HTR-8/SVneo (cell line): ENCODE measurements at places on chromosomes 1 and 21.

GRCh38 chr21:38955495-38955894 is 149.8 kb downstream of the ETS2 start:
- no peak for DNase-seq

GRCh38 chr1:227685807-227686206 is 49.3 kb downstream of the JMJD4 start:
- no peak for DNase-seq

GRCh38 chr1:157993147-157993917 is at the start of gene KIRREL1:
KIRREL1 (plus strand) TSS chr1:157993645; CDS start chr1:157993677, 32 bp downstream.
- no peak for DNase-seq

GRCh38 chr1:17120962-17121837 is 1.9 kb upstream of the PADI2 start:
- DNase-seq, result no peak

DNA sequence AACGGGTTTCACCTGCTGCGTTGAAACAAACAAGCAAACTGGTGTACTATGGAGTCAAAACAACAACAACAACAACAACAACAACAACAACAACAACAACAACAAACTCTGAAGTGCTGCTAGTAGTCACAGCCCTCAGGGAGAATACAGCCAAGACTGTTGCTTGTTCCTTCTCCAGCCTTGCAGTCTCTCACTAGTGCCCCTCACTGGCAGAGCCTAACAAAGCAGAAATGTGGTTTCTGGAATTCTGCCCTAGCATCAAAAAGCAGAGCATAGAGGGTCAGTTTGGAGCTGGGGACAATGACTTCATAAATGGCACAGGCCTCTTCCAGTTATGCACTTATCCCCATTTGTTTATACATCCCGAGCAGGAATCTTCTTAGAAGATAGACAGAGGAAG is 187.4 kb downstream of the KCNK2 start:
- no peak for DNase-seq

DNA sequence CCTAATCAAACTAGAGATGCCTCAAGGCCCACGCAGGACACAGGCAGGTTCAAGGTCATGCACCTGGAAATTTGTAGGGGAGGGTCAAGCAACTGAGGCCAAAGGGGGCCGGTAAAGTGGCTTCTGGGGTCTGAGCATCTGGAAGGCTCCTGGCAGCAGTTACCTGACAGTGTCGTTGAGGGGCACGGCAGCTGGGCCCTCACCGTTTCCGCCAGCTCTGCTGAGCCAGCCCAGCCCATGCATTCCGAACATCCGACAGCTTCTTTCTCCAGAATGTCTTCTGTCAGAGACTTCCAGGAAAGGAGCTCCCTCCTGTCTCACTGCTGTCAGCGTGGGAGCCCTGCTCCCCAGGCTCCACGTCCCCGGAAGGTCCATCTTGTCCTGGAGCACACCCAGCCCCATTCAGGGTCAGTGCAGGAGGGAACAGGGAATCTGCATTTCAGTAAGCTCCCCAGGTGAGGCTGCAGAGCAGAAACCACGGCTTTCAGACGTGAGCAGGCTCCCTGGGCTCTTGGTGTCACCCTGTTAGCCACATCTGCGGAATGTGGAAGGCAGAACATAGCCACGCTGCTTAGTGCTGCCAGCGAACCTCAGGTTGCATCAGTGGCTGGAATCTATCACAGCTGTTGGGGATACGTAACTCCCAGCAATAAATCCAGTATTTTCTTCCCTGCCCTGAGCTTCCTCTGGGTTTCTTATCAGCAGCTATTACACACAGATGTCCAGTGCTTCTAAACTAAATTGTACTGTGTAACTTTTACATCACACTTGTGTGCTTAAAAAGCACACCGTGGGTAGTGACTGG is 36.3 kb upstream of the FAM3B start:
- DNase-seq, result no peak

GRCh38 chr21:32437729-32438128 is 25.2 kb downstream of the EVA1C start:
- no peak for DNase-seq

DNA sequence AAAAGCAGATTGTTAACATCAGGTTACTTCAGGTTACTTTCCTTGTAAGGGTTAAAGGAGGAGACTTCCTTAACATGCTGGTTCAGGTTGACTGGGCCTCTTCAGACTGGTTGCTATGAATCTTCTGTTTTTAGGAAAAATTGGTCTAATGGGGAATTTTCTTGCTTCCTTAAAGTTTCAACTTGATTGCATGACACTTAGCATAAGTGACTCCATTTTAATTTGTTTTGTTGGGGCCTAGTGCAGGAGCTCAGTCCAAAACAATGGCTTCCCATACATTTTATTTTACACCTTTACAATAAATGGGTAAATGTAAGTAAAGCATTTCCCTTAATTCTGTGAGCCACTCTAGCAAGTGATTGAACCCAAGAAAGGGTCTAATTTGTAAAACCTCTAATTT is 53.8 kb downstream of the SLC16A1 start:
- DNase-seq, result no peak

- DNase-seq, result no peak
These were observed 30.3 kb upstream of the PLA2G2C start for GRCh38 chr1:20216574-20216973.

GRCh38 chr1:169928438-169929209 is 34.9 kb upstream of the SCYL3 start:
- DNase-seq, result peak; percentile 24

- no peak for DNase-seq
These were observed 54.6 kb downstream of the ERICH3 start for GRCh38 chr1:74618974-74619373.

DNA sequence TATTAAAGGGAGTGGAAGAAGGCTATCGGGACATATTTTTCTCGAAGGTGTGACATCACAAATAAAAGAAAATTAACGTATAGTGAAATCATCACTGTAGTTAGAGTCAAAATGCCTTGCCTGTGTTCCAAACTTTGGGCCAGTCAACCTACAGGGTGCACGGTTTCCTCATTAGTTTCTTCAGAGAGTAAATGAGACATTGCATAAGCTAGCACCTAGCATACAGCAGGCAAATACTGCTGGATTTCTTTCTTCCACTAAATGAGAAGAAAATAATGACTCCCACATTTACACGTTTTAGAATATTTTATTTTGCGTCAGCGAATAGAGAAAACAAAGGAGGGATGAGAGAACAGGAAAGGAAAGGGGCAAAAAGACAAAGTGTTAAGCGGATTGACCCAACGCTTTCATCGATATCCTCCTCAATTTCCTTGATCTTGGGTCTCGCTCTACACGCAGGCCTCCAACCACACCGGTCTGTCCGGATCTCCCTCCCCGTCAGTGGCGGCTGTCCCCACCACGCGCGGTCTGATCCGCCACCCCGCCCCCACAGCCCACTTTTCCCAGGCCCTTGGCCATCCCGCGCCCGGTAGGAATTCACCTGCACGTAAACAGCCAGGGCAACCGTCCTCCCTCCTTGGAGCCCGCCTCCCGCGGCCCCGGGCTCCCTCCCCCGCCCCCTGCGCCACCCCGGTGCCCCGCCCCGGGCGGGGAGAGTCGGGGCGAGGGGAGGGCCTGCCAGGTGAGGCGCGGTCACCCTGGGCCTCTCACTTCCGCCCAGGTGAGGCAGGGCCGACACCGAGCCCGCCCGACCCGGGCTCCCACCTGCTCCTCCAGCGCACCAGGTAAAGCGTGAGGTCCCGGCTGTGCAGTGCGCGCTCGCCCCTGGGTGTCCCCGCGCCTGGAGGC is at the start of gene PATJ:
Gene PATJ (plus strand): TSS at position 770 of the 909 bp plus-strand sequence. CDS start 20,413 bp downstream, outside the sequence.
- peak; percentile 61 for DNase-seq

DNA sequence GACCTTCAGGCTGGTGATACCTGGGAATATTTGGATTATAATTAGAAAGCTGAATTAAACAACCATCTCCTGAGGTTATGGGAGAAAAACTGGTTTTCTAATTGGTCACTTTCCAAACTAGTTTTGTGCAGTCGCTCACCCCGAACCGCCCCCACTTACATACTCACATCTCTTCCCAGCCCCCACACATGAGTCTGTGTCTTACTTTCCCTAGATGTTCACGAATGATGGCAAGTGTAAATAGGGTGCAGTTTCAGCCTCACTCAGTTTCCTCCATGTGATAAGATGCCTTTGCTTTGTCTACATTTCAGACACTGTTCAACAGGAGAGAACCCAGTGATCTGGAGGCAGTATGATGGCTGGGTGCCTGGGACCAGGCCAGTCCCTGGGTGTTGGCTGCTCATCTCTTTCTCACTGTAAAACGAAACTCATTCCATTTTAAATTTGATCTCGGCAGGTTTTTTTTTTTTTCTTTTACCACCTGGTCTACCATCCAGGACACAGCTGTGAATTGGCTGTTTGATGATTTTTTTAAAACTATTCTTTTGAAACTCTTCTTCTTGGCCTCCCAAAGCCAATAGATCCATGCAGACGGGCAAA is 164.3 kb upstream of the RAB4A start:
- no peak for DNase-seq

DNA sequence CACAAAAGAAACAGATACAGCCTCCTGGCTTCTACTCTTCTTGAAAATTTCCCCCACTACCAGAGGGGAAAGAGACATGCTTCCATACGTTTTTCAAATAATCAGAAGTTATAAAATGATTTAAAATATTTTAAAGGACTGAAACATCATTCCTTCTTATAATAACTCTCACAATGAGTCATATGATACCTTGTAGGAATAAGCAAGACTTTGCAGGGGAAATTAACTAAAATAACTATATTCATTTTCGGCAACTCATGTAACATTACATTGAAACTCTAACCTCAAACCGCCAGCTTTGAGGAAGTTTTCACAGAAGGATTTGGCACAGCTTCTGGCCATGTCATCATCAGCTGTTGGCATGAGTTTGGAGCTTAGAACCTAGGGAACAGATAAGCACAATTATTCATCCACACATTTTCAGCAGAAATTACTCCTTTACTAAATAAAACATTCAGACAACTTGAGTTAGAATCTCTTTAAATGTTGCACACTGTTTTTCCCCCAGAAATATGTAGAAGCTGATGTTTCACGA is 85.9 kb downstream of the USP24 start:
- no peak for DNase-seq

DNA sequence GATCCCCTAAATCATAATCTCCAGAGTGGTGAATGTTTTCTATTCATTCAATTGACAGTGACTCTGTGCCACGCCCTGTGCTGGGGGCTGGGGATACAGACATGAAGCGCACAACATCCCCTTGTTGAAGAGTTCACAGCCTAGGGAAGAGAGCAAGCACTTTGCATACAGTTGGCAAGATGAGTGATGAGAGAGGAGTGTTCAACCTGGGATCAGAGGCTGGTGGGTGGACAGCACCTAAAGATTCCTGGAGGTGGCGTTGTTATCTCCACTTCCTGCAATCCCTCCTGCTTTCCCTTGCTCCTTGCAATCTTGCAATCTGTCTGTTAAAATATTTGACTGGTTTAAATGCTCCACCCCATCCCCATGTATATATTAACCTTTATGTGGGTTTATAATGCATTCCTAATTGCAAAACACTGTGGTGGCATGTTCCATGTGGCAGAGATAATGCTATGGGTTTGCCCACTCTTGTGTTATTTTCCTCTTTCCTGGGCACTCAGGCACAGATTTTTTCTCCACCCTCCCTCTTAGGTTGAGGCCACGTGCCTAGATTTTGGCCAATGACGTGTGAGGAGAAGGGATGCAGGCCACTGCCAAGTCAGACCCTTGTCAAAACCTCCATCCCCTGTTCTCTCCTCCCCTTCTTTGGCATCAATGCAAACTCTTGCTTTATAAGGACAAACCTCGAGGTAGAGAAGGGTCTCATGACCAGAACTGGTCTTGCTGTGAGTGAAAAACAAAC is 36.2 kb upstream of the GADD45A start:
- no peak for DNase-seq

DNA sequence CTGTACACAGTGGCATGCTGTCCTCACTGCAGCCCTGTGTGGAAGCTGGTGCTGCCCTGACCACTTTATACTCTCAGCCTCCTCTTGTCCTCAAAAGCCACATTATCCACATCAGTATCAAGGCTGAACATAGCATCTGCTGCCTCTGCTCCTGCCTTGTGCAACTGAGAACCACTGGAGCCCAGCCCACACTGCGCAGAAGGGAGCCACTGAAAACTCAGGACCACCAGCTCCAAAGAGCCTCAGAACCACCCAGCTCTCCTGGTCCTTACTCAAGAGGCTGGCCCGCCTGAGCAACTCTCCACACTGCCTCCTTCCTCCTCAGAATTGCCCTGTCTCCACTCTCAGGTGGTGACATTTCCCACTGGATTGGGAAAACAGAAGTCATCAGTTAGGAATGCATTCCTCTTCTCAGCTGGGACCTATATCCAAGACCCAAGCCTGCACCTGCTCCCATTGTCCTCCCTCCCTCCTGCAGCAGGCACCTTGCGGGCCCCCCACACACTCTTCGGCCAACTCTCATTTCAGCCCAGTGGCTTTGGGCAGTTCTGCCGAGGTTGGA is 7.0 kb upstream of the KISS1 start:
- no peak for DNase-seq

DNA sequence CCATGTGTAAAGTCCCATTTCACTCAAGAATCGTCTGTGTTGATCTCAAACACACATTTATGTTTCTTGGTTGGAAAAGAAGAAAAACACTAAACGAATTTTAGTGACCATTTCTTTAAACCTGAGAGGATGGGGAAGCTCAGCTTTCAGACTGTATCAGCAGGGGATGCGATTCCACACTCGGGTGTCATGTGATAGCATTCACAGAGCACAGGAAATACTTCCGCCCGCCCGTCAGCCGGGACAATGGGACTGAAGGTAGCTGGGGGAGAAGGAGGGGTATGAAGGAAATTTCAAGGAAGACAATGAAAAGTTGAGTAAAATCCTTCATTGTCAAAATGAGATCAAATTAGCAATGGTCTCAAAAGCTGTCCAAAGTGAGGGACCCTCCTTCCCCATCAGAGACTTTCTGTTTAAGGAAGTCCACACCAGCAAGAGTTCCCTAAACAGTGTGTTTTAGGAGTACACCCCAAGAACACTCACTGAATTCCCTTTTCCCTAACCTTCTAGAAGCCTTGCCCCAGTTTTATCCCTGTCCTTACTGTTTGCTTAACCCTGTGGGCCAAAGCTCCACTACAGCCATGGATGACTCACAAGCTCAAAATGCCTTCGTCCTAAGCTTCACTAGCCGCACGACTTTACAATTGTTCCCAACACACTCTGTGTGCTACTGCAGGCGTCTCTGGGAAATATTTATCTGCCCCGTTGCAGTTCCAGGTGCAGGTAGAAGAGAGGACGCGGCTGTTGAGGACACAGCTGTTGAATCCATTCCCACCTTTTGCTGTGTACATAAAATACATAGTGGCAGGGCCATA is 51.4 kb upstream of the SIM2 start:
- DNase-seq, result peak; percentile 40
